ENCODE measurements at places on chromosomes 4 and X. TPM values are rescaled to one million over a fixed set of nuclear protein-coding genes. Genes with fewer than 3 reads are reported as not detected.

The KCNE5 gene
- polyA plus RNA-seq, result 1.3 TPM

The CSN1S1 gene
- polyA plus RNA-seq, result not detected

The NUP62CL gene
- polyA plus RNA-seq, result 1.1 TPM

The AP1S2 gene
- polyA plus RNA-seq, result 28.9 TPM

The RTL3 gene
- polyA plus RNA-seq, result not detected
